EH (cell line): ENCODE measurements at places on chromosomes 16 and 17.

- DNase-seq, result no peak
These were observed 7.0 kb upstream of the TRIM47 start for GRCh38 chr17:75885431-75885830.

DNA sequence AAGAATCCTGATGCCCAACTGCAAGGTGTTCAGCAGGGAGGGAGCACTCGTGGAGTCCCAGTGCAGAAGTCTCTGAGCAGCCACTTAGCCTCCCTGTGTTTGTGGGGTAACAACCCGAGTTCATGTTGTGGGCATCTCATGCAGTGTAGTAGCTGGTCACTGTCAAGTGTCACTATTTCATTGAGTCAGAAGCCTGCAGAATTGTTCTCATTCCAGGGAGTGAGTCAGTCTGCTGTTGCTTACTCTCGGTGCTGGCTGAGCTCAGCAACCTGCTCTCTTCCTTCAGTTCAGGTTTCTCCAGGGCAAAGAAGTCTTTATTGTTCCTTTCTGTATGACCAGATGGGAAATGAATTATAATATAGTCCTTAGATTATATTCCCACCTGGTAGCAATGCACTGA, 24.1 kb downstream of the HMOX2 start:
- DNase-seq, result peak; percentile 90

DNA sequence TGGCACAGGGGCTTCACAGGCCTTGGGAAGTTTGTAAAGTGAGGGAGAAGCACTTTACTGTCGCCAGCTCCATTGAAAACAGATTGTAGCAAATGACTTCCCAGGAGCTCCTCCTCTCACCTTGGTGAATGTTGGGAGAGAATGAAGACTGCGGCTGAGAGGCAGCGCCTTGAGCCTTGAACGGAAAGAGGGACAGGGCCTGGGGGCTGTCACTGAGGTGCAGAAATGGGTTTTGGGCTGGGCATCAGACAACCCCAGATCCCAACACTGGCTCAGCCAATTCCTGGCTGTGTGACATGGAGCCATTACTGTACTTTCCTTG, 603 bp upstream of the MRTFB start:
- DNase-seq, result no peak

DNA sequence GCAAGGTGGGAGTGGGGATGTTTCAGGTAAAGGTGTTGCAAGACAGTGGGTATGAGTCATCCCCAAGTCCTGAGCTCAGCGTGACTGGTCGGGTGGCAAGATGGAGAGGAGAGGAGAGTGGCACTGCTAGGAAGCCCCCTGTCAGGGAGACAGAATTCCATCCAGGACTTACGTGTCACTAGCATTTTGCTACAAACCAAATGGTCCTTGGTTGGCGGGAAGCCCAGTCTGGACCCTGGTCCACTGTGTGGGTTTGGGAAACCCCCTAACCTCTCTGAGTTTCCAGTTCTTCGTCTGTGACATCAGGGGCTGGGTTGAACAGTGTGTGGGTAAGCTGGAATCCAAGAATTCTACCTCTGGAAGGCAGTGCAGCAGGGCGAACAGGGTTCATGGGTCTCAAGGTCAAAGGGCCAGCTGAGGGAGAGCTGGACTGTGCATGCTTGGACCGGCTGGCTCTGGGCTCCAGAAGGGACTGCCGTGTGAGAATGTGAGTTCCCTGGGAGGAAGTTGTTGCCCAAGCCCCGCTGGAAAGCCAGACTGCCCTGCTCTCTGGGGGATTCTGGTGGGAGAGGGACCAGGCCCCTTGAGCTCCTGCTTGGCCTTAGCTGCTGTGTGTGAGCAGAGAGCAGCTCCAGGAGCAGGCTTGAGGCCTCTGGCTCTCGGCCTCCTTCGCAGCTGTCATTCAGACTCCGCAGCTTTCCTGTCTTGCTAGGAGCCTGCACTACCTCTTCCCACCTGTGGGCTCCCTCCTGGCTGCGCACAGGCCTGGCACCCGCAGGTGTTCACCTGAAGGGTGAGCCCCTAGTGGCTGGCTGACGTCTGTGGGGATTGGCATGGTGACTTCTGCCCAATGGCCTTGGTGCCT, 84.6 kb downstream of the NT5M start:
- DNase-seq, result no peak

DNA sequence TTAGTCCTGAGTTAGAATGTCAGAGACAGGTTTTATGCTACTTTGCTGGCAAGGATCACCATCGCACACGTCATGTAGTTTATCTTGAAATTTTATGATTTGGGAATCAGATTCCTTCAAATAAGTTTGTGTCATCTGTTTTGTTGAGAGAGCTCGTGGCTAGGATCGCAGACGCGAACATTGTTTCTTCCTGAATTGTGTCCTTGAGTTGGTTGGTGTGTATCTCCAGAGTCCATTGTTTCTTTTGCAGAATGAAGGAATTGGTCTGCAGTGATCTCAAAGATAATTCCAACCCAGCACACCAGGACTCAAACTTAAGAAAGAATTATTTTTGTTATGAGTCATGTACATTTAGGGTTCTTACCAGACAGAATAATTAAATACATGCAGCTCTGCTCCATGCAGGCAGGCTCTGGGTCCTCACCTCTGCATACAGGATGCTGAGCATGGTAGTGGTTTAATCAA, 51.6 kb downstream of the PRKCA start:
- DNase-seq, result peak; percentile 92

DNA sequence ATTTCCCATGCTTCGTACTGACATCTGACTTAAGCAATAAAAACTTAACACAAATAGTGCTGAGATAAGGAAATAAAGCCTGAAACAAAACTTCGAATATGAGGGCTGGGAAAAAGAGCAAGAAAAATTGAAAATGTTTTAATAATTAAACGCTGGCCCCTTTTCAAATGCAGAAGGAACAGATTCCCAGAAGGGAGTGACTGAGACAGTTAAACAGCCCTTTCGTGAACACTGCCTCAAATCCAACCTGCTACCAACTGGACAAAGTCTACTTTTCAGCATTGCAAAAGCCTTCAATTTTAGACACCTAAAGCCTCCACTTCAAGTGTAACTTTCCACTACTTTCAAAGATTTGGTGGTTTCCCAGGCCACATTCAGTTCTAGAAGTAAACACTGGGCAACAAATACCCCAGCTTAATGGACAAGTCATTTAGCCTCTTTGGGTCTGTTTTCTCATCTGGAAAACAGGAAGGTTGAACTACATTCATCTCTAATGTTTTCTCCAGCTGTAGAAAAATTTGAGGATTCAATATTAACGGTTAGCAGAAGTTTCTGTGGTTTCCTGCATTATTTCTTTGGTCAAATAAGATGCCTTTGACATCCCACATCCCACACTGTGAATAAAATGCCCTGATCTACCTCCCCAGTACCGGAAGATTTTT, 11.8 kb downstream of the RFFL start:
- DNase-seq, result peak; percentile 19

- DNase-seq, result no peak
These were observed 11.1 kb downstream of the PIMREG start for GRCh38 chr17:6455321-6455705.
